ENCODE measurements at places on chromosomes 12 and 14. TPM values are rescaled to one million over a fixed set of nuclear protein-coding genes. Genes with fewer than 3 reads are reported as not detected.

- DNase-seq, result no peak
Observed at GRCh38 chr12:19048943-19049342, 80.6 kb upstream of the PLEKHA5 start.

DNA sequence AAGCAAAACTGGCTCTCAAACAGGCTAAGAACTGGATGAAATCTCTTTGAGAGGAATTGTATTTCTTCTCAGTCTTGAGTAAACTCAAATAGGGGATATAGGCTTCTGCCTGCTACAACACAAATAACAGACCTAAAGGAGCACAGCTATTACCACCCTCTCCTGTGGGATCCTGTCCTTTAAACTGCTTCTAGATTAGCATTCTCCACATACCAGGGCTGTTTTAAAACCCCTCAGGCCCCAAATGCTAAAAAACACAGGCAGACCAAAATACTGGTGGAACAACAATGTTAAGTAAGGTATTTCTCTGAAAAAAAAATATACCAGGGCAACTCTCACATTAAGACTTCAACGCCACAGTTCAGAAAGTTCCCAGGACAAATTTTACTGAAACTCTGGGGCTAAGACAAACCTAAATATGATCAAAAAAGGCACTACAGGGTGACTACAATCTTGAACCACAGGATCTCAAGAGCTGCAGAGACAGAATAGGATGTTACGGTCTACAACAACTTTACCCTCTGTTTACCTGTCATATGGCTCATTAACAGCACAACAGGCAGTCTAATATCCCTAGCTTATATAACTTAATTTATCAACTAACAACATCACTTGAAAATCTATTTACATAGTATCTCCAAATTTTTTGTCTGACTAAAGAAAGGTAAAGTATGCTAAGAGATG is 7.2 kb downstream of the CPNE8 start:
- DNase-seq, result no peak

- DNase-seq, result no peak
Observed at GRCh38 chr12:7154901-7155470, 24.8 kb downstream of the CLSTN3 start.

The COX8C gene
- total RNA-seq, result not detected

DNA sequence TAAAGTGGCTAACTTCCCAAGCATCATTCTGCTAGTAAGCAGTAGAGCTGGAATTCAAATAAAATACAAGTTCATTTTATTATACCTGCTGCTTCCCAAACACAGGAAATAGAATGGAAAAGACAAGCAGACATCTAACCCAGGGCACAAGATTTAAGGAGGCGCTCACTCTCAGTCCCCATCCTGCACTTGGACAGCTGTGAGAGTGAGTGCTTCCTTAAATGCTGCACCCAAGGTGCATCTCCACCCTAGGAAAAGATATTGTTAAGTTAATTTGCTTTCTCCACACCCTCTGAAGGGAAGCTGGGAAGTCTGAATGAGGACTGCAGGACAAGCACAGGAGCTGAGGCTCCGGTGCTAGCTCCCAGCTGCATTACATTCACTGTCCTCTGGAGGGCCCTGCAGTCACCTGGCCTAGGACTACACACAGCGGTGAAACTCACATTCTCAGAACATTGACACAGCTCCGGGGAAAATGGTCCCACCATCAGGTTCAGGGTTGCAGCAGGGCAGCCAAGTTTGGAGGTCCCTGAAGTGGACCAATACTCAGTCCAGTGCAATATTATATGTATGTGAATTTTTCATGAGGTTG is 14.2 kb downstream of the HEBP1 start:
- no peak for DNase-seq

GRCh38 chr12:90027889-90028634 is 319.4 kb upstream of the ATP2B1 start:
- DNase-seq, result no peak

DNA sequence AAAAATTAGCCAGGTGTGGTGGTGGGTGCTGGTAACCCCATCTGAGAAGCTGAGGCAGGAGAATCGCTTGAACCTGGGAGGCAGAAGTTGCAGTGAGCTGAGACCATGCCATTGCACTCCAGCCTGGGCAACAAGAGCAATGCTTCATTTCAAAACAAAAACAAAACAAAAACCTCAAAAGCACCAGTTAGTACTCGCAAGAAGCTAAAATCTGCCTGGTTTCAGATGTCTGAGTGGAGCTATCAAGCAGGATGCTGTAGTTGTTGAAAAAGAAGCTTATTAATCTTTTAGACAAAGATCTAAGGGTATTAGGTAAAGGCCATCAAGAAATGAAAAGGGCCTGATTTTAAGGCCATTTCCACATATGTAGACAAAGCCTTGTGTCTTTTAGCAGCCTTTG is 50.9 kb downstream of the SUPT16H start:
- no peak for DNase-seq

- DNase-seq, result no peak
Observed at GRCh38 chr14:100290607-100291304, 15.5 kb downstream of the SLC25A29 start.

- DNase-seq, result no peak
Observed at GRCh38 chr14:85252011-85252410, 277.9 kb upstream of the FLRT2 start.
